Naive thymus-derived CD4-positive, alpha-beta T cell (primary cell): ENCODE measurements at places on chromosomes 1 and 21. TPM values are rescaled to one million over a fixed set of nuclear protein-coding genes. Genes with fewer than 3 reads are reported as not detected.

The C1orf115 gene
- 0.17 and 0.25 TPM in 2 replicates for total RNA-seq

- no peaks in the 10 kb centered on the region for H3K27me3 ChIP-seq
- no peak for DNase-seq
- H3K36me3 ChIP-seq = no peaks in the 10 kb centered on the region
- H3K4me3 ChIP-seq = no peak overlapping the region
- H3K27ac ChIP-seq = no peak overlapping the region
- no peaks in the 10 kb centered on the region for H3K4me1 ChIP-seq
Measured at GRCh38 chr1:85289848-85290335, 13.5 kb upstream of the BCL10 start.

GRCh38 chr1:221886743-221887414 lies 145.0 kb upstream of the DUSP10 start:
- DNase-seq = no peak
- H3K4me1 ChIP-seq = no peaks in the 10 kb centered on the region
- no peak overlapping the region for H3K4me3 ChIP-seq
- no peak overlapping the region for H3K27ac ChIP-seq
- H3K27me3 ChIP-seq = no peaks in the 10 kb centered on the region

DNA sequence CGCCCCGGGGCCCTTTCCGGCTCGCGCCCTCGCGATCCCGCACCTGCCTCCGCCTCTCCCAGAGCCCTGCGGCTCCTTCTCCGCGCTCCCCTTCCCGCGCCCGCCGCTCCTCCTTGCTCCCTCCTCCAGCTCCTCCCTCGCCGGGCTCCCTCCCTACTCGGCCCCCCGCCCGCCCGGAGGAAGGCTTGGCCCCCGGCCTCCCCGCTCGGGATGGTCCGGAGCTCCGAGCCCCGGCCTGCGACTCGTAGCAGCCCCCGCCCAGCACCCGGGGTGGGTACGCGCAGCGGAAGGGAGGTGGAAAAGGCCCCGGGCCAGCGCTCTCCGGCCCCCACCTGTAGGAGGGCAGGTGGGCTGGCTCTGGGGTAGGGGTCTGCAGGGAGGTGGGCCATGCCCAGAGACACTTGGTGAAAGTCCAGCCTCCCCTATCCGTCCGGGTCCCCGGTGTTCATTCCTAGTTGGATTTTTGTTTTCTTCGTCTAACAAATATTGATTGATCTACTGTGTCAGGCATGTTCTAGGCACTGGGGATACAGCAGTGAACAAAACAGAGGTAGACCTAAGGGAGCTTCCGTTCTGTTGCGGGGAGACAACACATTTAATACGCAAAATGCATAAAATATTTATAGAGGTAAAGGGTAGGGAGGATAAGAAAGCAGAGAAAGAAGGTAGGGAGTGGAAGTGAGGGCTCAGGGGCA lies at the start of gene HTR1D:
Gene HTR1D (minus strand): TSS at position 82 of the 695 bp plus-strand sequence. CDS start 23,283 bp downstream, outside the sequence.
- no peaks in the 10 kb centered on the region for H3K4me1 ChIP-seq
- no peaks in the 10 kb centered on the region for H3K36me3 ChIP-seq
- DNase-seq = no peak
- H3K4me3 ChIP-seq = no peak within 1 kb of the TSS
